Chondrocyte (in vitro differentiated cells): ENCODE measurements at places on chromosomes 11 and 22. TPM values are rescaled to one million over a fixed set of nuclear protein-coding genes. Genes with fewer than 3 reads are reported as not detected.
A peak's percentile ranks its signal among the peaks of the same experiment; 100 is the strongest.

ELFN2 gene
- total RNA-seq, result 0.65 to 1.2 TPM (median 1.1 TPM) in 3 replicates

GRCh38 chr11:11531131-11531908 is 90.5 kb downstream of the GALNT18 start:
- DNase-seq, result no peak

GRCh38 chr22:22446517-22446916 is 62.0 kb downstream of the ZNF280B start:
- no peak for DNase-seq

DDI1 gene
- total RNA-seq, result not detected in 3 replicates

GRCh38 chr22:28017558-28017820 is 98.4 kb upstream of the PITPNB start:
- DNase-seq, result peak; percentile 51
